ENCODE measurements at places on chromosomes 5 and 9. TPM values are rescaled to one million over a fixed set of nuclear protein-coding genes. Genes with fewer than 3 reads are reported as not detected.

- DNase-seq: no peak
Measured at GRCh38 chr9:37348917-37349316, 73.6 kb upstream of the GRHPR start.

DNA sequence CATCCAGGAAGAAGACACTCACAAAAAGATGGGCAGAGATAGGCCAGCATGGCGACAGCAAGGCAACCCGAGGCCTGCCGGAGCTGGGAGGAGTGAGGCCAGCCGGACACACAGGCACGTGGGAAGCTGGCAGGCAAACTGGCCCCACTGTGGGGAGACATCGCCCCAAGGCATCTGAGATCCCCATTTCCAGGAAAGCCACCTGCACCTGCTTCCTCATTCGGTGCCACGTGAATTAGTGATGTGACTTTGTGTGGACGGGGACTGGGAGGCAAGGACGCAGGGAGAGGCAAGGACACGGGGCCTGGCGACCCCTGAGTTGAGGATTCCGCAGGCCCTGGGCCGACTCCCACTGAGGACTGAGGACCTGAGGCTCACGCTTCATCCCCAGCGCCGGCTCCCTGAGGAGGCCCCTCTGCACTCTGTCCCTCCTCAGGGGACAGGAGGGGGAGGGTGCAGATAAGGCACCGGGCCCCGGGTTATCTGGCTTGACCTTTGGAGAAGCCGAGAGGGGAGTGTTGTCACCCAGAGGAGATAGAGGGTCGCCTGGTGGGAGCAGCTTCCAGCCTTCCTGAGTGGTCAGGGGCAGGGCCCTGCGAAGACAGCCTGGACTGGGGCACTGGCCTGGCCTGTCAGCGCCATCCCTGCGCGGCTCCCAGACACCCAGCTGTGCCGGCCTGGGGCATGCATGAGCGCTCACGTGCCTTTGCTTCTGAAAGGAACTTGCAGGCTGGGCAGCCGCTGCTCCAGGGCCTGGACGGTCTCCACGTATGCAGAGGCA is 39.7 kb downstream of the NDUFS6 start:
- DNase-seq: no peak

DNA sequence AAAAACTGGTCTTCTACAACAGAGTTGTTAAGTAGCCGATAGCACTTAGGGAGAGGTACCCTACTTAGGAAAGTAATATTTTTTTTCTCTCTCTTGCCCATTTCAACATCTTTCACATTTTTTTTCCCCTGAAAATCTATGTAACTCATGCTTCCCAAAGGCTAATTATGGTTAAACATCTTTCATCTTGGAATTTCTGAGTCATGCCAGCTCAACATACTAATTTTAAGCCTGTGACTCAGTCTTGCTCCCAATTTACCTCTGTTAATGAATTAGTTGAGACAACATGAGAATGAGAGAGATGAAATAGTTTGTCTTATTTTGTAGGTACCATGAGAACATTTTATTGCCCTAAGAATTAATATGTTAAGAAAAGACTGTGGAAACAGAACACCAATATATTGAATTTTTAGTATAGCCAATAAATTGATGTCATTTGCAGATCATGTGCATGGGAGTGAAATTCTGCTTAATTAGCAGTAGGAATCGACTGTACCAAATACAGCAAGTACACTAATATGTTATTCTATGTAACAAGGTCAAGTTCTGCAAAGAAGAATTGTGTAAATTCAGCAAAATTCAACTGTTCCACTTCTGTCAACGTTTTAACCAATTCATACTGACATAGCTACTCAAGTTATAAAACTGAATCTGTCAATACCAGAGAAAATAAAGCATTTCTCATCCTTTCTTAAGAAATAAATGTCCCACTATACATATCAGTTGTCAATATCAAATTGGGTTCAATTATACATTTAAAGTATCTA is 550.0 kb downstream of the PTPRD start:
- DNase-seq: peak; percentile 1

ANKRD18A gene
- total RNA-seq: not detected

All from lung microvascular endothelial cell (primary cell).